ENCODE measurements at places on chromosomes 2 and 18.

DNA sequence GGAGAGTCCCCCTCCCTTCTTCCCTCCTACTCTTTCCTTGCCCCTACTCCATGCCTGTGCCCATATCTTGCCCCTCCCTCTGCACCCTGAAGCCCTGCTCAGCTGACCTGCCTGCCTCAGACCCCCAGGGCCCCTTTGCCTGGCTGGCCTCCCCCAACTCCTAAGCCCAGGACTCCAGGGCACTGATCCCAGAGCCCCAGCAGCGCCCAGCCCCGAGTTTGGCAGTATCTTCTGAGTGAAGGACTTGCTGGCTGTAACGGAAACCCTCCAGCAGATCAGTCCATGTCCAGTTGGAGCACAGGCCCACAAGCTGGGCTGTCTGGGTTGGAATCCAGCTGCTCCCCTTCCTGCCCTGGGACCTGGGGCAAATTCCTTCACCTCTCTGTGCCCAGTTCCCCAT is 46.0 kb downstream of the MCFD2 start:
- no peak for DNase-seq

DNA sequence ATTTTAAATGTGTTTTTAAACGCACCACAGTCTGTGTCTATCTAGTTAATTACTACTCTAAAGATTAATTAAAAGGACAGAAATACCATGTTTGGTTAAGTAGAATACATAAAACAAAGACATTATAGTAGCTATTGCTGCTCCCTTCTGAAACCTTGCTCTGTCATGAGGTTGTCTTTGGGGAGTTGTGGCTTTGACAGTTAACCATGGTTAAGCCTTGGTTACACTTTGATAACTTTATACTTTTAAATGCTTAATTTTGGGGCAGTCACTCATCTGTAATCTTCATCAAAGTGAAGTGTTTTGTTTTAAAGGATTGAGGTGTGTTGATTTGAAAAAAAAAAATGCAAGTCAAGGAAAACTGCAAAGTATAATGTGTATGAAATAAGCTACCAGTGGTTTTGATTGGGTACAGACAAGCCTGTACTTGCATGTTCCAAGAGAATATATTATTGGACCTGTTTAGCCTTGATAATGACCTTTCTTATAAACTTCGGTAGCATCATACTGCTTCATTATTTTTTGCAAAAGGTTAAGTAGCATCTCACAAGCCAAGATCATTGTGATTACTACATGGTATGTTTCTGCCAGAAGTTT is 29.8 kb upstream of the TBR1 start:
- no peak for DNase-seq

- DNase-seq: no peak
These were observed 488.4 kb upstream of the PIK3C3 start for GRCh38 chr18:41466436-41467160.

GRCh38 chr2:125313806-125314205 is 1288.7 kb downstream of the CNTNAP5 start:
- DNase-seq: no peak

GRCh38 chr18:12409469-12409868 is 1.7 kb downstream of the PRELID3A start:
- DNase-seq: peak; percentile 42

DNA sequence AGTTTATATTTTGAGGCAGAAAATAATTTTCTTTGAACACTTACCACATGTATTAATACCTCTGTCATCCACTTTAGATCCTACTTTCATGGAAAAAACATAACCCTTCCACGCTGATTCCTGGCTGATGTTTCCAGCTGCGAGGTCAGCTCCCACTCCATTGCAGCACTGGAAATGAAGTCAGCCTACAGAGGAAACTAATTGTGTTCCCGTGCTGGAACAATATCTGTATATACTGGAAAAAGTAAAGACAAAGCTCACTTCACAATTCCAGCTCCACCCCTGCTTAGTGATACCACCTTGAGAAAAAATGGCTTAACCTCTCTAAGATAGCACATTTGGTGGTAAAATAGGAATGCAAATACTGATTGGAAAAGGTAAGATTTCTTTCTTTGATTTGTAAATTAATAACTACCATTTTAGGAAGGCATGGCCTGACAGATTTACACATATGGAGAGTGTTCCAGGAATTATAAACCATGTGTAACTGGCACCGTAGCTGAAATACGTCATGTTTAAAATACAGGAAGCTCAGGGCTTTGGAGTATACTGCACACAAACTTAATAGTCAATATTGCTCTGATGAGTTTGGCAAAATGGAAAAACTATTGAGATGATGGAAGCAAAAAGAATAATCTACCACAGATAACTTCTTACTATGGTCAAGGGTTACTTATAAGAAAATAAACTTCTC is 90.0 kb downstream of the TRIB2 start:
- DNase-seq: no peak

DNA sequence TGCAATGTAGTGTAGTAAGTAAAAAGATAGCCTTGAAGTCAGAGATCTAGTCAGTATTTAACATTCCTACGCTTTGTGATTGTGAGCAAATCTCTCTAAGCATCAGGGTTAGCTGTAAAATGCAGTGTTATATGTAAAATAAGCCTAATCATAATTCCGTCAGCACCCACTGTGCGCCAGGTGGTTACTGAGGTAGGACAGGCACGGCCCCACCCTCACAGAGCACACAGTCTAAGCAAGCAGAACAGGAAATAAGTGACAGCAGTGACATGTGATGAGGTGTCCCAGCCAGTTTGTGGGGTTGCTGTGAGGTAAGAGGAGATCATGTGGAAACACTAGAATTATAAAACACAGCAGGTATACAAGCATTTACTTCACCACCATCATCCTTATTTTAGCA is 267.1 kb downstream of the ICOS start:
- no peak for DNase-seq

GRCh38 chr2:224412141-224413015 is 10.5 kb upstream of the FAM124B start:
- DNase-seq: no peak

GRCh38 chr2:287911-288757 is at the start of gene ALKAL2:
TSS of gene ALKAL2 (minus strand) at chr2:288091. CDS start at chr2:287835, 256 bp downstream.
- no peak for DNase-seq

DNA sequence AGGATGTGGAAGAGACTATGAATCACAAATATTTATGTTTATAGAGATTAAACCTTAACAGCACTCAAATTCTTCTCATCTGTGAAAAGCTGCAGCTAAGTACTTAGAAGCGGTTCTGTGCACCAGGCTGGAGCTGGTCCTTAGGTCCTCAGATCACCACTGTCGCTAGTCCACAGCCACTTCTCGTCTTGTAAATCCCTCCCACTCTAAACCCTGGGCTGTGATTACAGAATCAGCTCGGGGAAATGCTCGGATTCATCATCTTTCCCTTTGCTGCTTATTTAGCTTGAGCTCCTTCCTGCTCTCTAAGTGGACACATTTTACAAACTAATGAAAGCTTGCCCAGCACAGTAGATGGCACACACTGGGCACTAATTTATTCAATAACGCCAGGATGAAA is 61.7 kb downstream of the RNF152 start:
- no peak for DNase-seq

DNA sequence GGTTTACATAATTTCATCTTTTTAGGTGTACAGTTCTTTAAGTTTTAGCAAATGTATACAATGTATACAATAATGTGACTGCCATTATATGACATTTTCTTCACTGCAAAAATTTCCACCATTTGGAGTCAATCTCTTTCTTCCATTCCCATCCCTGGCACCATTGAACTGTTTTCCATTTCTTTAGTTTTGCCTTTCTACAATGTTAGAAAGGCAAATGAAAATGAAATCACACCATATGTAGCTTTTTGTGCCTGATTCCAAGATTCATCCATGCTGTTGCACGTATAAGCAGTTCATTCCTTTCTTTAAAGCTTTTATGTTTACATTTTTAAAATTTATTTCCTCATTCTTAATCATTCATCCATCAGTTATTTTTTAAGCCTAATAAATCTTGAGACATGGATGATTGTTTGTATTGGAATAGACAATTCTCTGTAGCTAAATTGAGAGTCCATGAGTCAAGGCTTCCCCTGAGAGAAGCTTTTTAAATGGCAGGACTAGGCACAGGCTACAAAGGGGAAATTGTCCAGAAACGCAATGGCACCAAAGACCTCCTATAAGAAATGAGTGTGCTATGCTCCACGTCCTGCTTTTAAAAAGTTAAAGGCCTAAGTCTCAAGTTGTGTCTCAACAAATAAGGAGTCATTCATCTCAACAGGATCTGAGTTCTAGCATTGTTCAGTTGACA is 8.7 kb upstream of the COL5A2 start:
- no peak for DNase-seq

- no peak for DNase-seq
These were observed 61.4 kb downstream of the TWIST2 start for GRCh38 chr2:238908960-238909951.

DNA sequence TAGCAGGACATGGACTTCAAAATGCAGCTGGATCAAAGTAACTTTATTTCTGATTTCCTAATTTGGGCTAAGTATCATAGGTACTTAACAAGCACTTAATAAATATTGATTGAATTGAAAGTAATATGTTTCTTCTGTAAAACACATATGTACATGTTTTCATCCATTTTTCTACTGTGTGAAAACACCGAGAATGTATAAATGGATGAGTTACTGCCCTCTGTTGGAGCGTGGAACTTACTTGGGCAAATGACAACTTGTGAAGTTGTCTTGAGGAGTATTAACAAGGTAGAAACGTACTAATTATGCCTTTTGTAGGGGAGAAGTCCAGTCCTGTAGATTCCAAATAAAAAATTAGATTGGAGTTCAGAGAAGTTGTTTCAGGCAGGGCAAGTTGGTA is 87.2 kb downstream of the PHLPP1 start:
- DNase-seq: peak; percentile 2

GRCh38 chr2:42726680-42727079 is 37.3 kb downstream of the OXER1 start:
- no peak for DNase-seq

DNA sequence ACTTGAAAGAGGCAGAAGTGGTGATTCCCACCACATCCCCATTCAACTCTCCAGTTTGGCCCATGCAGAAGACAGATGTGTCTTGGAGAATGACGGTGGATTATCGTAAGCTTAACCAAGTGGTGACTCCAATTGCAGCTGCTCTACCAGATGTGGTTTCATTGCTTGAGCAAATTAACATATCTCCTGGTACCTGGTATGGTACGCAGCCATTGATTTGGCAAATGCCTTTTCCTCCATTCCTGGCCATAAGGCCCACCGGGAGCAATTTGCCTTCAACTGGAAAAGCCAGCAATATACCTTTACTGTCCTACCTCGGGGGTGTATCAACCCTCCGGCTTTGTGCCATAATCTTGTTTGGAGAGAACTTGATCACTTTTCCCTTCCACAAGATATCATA is 411.5 kb upstream of the SMIM21 start:
- no peak for DNase-seq

DNA sequence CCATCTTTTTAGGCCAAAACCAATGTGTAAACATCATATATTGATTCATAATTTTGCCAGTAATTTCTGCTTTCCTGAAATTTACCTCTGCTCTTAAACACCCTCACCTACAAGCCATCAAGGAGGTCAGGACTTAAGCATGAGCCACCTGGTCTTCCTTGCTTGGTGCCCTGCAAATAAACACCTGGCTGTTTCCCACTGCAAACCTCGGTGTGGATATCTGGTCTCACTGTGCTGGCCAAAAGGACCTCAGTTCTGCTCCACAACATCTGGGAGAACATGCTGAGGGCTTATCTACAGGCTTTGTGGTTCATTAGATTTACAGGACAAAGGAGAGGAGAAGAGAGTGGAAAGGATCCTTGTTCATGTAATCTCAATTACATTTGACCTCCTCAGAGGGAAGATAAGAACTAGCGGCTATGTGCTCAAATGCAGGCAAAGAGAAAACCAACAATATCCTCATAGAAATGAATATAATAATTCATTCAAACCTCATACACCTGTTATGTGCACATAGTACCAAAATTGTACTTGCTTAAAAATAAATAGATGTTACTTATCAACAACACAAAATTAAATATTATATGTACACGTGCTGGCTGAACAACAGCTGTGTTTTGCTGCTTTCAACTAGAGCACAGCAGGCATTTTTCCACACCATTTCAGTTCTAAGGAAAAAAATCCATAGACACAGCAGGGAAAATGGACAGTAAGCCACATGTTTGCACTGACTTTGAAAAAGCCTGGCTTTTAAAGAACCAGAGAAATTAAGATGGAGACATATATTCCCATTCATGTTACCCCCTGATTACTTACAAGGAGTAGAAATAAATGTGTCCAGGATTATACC is 465.1 kb downstream of the LPIN1 start:
- DNase-seq: no peak

- no peak for DNase-seq
These were observed 1.6 kb downstream of the PDCD1 start for GRCh38 chr2:241857041-241857541.

- DNase-seq: no peak
These were observed 6.7 kb upstream of the UGT1A5 start for GRCh38 chr2:233705911-233706506.

DNA sequence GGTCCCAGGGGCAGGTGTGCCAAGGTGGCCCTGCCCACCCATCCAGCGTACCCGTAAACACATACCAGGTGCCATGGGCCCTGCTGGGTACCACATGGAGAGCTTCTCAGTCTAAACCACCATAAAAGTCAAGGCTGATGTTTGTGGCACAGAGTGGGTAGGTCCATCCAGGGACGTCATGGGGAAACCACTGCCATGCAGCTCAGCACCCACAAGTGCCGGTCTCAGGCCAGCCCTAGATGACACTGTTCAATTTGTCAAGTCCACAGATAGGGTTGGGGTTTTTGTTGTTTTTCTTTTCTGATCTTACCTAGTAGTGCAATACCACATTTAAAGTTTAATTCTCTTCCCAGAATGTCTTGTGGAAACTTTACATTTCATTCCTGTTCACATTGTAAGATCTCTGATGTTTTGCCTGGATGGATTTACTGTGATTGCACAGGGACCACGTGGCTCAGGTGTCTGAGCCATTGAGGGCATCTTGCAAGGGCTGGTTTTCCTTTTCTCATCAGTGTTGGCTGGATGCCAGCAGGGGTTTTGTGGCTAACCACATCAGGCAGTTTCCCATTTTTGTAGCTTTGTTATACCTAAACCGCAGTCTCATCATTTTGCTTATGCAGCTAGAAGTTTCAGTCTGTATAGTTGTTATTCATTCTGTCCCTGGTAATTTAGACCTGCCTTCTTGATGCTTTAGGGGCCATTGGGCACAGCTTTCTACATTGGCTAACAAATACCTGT is 64.7 kb downstream of the STK25 start:
- DNase-seq: peak; percentile 90

DNA sequence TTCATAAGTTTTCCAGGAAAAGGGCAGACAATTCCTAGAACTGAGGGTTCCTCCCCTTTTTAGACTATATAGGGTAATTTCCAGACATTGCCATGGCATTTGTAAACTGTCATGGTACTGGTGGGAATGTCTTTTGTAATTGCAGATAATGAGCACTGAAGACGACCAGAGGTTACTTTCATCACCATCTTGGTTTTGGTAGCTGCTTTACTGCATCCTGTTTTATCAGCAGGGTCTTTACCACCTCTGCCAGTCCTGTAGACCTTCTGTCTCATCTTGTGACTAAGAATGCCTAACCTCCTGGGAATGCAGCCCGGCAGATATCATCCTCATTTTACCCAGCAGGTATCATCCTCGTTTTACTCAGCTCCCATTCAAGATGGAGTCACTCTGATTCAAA is 583.9 kb upstream of the KLHL29 start:
- no peak for DNase-seq

- no peak for DNase-seq
These were observed 339.2 kb downstream of the NYAP2 start for GRCh38 chr2:225738735-225739134.

All from OCI-LY7 (cell line).